Kidney epithelial cell (primary cell): ENCODE measurements at places on chromosomes 7 and 10. TPM values are rescaled to one million over a fixed set of nuclear protein-coding genes. Genes with fewer than 3 reads are reported as not detected.

Gene CALCR
- not detected in 2 replicates for total RNA-seq

Gene PPP1R3C
- 0.89 and 1.8 TPM in 2 replicates for total RNA-seq

Gene ZNF804B
- total RNA-seq = not detected in 2 replicates

Gene ZNF853
- 25.7 and 36.3 TPM in 2 replicates for total RNA-seq

Gene SRGN
- total RNA-seq = 1.5 and 3.0 TPM in 2 replicates

Gene NANOS1
- total RNA-seq = 0.88 and 1.6 TPM in 2 replicates

Gene SEC31B
- 1.6 and 2.6 TPM in 2 replicates for total RNA-seq

Gene DDC
- not detected in 2 replicates for total RNA-seq

Gene PRKG1
- 1.3 and 2.6 TPM in 2 replicates for total RNA-seq

GRCh38 chr10:121567569-121567968, 30.7 kb downstream of the FGFR2 start:
- no peak for DNase-seq

DNA sequence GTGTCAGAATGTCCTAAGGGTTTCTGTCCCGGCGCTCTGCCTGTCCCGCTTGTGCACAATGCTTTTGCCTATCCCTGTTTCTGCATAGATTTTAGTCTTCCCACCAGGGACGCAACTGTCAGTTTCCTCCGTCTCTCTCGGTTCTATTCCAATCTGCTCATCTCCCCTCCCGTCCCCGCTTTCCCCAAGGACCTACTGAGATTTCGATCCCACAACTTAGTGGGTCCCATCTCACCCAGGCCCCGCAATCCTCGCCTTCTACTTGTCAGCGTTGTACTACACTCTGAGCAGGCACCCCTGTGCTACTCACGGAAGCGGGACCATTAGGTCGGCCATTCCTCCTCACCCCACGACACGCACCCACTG, 519 bp upstream of the ZNF655 start:
- DNase-seq = no peak

GRCh38 chr7:134332892-134333291, 16.2 kb upstream of the SLC35B4 start:
- DNase-seq = no peak

GRCh38 chr7:43170571-43170970, 58.1 kb downstream of the HECW1 start:
- peak; percentile 9 for DNase-seq

DNA sequence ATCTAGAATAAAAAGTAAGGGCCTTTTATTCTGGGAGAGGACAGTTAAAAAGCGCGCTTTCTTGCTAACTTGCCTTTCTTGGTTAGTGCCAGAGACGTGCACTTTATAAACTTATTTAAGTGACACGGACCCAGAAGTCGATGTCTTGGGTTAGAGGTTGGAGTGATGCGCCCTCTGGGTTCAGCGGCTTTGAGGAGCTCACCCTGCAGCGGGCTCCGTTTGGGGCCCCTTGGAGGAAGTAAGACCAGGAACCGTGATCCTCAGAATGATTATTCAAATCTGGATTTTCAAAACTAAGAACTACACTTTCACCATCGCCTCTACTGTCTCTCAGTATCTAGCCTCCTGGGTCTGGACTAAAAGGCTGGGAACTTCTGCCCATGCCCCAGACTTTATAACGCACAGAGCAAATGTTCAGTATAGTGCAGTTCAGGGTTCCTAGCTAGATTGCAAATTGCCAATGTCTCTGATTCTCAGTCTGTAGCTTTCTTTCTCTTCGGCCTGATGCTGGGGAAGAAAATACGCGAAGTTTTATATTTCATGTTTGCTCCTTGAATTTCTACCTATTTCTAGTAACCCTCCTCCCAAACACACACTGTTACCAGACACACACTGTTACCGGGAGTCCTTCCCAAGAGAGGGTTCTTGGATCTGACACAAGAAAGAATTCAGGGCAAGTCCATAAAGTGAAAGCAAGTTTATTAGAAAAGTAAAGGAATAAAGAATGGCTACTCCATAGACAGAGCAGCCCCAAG, 18.6 kb upstream of the SMO start:
- no peak for DNase-seq

- peak; percentile 19 for DNase-seq
Observed at GRCh38 chr7:55158541-55159382, 139.9 kb downstream of the EGFR start.
